Sigmoid colon (tissue), 7 donors: ENCODE measurements at places on chromosomes 12 and 14. TPM values are rescaled to one million over a fixed set of nuclear protein-coding genes. Genes with fewer than 3 reads are reported as not detected.

DDN gene
- not detected for polyA plus RNA-seq

PGAM5 gene
- polyA plus RNA-seq = 19.9 TPM

RHOJ gene
- 1.6 TPM for polyA plus RNA-seq

CLEC1A gene
- polyA plus RNA-seq = 2.0 TPM

MYO1H gene
- polyA plus RNA-seq = not detected

HELB gene
- 0.23 TPM for polyA plus RNA-seq

WSCD2 gene
- 0.32 TPM for polyA plus RNA-seq
